Posterior vena cava (tissue), 2 donors: ENCODE measurements at places on chromosomes 6 and 20. TPM values are rescaled to one million over a fixed set of nuclear protein-coding genes. Genes with fewer than 3 reads are reported as not detected.
A peak's percentile ranks its signal among the peaks of the same experiment; 100 is the strongest.

- peak; percentile 71 for DNase-seq
These were observed 11.8 kb upstream of the CD93 start for GRCh38 chr20:23097636-23098580.

DNA sequence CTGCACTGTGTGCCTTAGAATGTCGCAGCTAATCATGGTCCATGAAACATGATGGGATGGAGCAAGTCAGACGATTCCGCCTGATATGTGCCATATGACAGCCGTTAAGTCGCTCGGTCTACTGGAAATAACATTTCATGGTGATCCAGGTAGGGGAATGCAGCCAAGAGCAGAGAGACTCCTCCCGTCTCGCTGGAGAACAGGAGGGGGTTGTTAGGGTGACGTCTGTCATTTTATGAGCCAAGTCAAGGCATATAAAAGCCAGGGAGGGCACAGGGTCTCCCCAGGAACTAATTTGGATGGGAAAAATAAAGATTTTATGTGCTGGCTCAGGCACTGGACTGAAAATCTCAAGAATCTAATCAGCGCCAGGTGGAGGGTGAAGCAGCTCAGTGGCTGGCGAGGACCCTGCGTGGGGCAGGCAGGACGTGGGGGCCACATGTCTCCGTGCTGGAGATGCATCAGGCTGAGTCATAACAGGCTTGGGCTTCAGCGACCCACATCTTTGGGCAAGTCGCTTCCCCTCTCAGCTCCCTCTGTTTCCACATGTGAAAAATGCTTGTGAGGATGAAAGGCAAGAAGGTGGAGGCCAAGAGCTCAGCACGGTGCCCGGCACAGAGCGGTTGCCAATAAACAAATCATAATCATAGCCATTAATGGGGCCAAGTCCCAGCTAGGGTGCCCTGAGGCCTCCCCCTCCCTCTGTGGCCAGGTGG lies 234.6 kb downstream of the ANKRD60 start:
- DNase-seq, result no peak

- no peak for DNase-seq
These were observed 373.7 kb downstream of the HACE1 start for GRCh38 chr6:104486035-104486434.

- no peak for DNase-seq
These were observed 394.6 kb downstream of the ZFAND3 start for GRCh38 chr6:38214159-38214558.

DNA sequence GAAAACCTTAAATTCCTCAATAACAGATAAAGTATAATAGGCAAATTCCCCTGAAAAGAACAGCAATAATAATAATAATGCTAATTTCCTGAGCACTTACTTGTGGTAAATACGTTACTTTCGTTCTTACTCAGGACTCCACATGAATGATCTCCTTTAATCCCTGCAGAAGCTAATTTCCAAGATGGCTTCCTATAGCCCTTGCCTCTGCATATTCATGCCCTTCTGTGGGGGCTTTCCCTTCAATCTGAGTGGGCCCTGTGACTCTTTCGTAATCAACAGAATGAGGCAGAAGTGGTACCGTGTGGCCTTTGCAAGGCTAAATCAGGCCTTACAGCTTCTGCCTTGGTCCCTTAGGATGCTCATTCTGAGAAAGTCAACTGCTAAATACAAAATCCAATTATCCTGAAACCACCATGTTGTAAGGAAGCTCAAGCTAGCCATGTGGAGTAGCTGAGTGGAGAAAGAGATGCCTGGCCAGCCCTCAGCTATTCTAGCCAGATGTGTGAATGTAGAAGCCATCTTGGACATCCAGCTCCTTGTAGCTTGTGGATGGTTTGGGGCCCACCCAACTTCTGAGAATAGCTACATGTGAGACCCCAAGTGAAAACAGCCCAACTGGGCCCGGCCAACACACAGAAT lies 50.5 kb downstream of the MCUR1 start:
- DNase-seq, result no peak

Gene MAFB
- total RNA-seq, result 34.7 TPM

Gene FABP7
- not detected for total RNA-seq

Gene SRMS
- not detected for total RNA-seq
